ENCODE measurements at places on chromosomes 13 and 19.

GRCh38 chr13:24922387-24922744 is 158.4 kb downstream of the RNF17 start:
- DNase-seq = no peak

DNA sequence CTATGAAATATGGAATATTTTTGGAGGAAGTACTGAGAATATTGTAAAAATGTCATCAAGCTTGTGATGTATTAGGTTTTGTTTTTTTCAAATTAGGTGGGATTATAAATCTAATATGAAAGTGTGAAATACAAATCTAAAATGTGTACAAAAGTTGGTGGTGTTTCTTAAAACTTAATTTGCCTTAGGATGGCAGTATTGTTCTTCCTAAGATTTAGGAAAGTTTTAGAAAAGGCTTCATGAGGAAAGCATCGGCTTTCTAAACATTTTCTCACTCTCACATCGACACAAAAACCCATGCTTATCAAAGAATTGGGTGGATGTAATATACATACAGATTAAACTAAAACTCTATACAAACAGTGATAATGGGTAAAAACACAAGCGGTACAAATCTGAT is 972.0 kb upstream of the PCDH20 start:
- no peak for DNase-seq

DNA sequence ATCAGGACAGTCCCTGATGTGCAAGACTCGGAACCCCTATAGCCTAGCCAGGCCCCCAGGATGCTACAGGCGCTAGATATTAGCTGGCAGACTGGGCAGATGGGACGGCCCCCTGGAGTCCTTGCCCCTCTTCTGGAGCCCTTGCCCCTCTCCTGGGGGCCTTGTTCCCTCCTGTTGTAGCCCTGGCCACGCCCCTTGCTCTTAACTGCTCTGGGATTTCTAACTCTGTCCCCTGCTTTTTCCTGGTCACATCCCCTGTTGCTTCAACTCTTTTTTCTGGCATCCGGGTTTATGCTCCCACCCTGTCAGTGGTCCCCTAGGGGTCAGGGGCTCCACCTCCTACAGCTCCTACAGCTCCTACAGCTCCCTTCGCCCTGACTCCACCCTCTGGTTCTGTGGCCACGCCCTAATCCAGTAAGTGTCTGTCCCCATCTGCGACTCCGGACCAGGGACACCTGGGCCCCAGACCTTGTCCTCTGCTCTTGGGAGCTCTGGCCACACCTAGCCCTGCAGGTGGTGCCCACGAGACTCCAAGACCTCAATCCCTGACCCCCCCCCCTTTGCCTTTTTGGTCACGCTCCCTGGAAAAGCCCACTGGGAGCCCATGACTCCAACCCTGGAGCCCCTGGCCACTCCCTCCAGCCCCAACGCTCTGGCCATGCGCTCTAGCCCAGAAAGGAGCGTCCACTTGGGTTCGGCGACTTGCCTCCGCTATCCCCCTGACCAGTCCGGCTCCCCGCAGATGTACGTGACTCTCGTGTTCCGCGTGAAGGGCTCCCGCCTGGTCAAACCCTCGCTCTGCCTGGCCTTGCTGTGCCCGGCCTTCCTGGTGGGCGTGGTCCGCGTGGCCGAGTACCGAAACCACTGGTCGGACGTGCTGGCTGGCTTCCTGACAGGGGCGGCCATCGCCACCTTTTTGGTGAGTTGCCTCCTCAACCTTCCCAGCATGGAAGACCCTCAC is 6.8 kb downstream of the PLPPR2 start:
- DNase-seq = no peak

DNA sequence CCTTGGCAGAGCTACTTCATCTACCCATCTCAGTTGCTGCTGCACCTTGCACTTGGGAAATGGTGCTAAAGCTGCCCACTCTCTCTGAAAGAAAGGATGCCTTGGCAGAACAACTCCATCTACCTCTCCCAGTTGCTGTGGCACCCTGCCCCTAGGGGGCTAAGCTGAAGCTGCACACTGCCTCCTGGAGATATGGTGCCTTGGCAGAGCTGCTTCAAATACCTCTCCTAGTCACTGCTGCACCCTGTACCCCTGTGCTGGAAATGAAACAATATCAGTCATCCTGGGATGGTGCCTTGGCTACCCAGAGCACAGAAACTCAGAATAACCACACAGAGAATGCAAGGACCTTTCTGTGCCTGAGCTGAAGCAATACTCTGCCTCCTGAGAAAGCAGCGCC is 615.8 kb downstream of the DIAPH3 start:
- no peak for DNase-seq

DNA sequence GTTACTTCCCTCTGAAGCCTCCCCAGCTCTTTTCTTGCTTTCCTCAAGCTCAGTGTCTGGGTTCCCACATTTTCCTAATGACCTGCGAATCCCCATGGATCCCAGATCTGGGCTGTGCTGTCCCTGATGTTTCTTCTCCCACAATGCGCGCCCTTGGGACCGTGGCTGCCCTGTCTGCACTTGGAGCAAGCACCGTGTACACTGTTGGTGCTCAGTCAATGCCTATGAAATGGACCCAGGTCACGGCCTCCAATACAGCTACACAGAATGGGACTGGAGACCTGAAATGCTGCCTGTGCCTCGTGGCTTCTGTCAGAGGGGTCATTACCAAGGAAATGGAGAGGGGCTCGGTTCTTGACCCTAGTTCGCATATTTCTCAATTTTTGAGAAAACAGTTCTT is 160.1 kb upstream of the SOX1 start:
- no peak for DNase-seq

DNA sequence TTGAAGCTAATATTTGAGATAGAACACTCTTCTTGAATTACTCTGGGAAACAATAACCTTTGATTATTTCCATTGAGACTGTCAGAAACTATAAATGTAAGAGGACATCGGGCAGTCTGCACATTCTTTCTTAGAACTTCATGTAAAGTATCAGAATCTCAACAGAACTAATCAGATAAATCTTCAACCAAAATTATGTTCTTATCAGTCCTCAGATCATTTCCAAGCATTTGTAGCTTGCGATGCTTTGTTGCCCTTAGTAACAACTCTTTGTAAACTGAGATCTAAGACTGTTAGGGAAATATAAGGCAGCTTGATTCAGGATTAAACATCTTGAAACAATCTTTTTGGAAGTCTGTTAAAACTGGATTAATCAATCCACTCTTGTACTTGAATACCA is 70.3 kb downstream of the FNDC3A start:
- DNase-seq = no peak

- DNase-seq = no peak
These were observed 461 bp upstream of the TM9SF2 start for GRCh38 chr13:99500839-99501183.

- DNase-seq = no peak
These were observed 1568.3 kb upstream of the PRR20A start for GRCh38 chr13:55572408-55572807.

DNA sequence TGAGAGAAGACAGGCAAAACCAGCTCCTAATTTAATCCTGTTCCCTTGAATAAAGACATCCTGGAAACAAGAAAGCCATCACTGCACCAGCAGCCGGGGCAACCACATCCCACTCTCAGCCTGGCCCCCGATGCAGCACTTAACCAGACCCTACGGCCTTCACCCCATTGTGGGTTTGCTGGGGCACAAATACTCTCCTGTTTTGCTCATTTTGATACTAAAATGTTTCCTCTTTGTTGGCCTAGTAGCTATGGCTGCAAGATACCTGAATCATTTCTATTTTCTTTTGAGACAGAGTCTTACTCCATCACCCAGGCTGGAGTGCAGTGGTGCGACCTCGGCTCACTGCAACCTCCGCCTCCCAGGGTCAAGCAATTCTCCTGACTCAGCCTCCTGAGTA is 28.4 kb downstream of the ANKRD27 start:
- no peak for DNase-seq

DNA sequence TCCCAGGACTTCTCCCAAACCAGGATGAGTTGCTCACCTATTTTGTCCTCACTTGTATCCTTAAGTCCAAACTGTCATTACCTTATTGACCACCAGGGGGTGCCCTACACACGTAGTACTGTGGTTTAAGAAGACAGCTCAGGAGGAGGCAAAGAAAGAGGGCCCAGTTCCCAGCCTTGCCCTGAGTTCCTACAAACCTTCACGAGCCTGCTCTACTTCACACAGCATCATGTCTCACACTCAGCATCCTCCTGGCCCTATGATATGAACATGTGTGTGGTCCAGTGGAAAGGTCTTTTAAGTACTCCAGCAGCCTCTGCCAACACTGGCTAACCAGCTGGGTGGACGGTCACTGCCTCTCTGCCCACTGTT is 8.1 kb upstream of the ZNF784 start:
- DNase-seq = peak; percentile 81

DNA sequence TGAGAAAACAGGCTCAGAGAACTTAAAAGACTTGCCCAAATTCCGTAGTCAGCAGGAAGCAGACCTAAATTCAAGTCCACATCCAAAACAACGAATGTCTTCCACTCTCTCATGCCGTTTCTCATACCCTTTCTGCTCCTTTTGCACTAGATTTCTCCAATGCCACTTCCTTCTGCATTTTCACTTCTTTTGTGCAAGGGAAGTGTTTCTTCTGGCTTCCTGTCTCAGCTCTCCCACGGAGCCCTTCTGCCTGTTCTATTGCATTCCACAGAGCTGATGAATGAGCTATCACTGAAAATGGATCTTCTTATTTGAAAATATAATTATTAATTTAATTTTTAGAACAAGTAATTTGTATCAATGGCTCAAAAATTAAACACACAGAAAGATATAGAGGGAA is 56.1 kb upstream of the STK24 start:
- no peak for DNase-seq

DNA sequence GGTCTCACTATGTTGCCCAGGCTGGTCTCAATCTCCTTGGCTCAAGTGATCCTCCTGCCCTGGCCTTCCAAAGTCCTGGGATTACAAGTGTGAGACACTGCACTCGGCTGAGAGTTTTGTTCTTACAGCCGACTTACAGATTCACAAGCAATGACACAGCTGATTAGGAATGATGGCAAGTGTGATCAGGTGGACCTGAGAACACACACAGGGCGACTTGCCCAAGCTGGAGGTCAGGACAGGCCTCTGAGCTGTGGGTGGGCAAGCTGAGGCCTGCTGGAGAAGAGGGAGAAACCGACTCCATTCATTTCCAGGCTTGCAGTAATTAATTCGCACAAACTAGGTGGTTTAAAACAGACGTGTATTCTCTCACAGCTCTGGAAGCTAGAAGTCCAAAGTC is 8.1 kb upstream of the ATG4D start:
- no peak for DNase-seq

DNA sequence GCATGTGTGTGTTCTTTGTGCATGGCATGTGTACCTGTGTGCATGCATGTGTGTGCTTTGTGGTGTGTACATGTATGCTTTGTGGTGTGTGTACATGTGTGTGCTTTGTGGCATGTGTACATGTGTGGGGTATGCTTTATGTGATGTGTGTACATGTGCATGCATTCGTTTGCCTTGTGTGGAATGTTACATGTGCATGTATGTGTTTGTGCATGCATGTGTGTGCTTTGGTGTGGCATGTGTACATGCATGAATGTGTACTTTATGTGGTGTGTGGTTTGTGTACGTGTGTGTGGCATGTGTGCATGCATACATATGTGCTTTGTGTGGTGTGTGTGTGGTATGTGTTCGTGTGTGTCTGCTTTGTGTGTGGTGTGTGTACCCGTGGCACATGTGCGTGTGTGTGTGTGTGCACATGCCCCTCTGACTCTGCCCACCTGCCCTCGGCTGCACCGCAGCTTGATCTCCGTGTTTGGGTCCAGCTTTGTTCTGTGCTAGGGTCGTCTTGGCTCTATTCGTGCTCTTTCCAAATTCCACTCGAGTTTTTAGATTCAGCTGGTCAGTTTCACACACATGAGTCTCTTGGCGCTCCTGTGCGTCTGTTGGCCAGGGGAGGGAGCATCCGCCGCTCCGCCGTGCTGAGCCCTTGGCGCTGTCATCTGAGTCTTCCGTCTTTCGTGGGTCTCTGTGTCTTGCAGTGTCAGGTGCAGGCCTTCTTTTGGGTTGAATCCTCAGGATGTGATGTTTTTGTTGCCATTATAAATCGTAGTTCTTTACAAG is 46.5 kb upstream of the TFDP1 start:
- DNase-seq = no peak

DNA sequence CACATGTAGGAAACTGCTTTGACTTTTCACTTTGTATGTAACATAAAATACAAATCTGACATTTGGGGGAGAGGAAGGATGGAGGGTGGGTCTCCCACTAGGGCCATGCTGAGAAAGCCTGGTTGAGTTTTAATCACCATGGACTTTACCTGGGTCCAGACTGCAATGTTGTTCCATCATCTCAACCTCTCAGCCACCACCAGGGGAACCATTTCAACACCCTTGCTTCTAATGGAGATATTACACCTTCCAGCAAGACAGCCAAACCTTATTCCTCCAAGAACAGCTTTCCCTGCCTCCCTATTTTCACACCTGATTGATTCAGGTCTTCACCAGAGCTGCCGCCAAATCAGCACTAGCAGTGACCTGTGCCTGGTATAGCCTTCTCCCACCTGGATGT is 56.0 kb downstream of the ZAR1L start:
- no peak for DNase-seq

DNA sequence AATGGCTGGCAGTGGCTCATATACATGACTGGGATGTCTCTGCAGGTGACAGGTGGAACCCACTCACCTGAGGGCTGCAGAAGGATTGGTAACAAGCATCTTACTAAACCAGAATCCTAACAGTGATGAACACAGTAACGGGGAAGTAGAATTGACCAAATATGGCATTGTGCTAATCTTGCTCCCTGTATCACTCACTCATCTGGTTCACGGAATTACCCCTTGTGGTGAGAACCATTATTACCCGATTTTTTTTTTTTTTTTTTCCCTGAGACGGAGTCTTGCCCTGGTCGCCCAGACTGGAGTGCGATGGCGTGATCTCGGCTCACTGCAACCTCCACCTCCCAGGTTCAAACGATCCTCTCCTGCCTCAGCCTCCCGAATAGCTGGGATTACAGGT is 69.5 kb downstream of the PTPRS start:
- DNase-seq = no peak

GRCh38 chr13:29471551-29471950 is 123.9 kb downstream of the SLC7A1 start:
- DNase-seq = no peak

DNA sequence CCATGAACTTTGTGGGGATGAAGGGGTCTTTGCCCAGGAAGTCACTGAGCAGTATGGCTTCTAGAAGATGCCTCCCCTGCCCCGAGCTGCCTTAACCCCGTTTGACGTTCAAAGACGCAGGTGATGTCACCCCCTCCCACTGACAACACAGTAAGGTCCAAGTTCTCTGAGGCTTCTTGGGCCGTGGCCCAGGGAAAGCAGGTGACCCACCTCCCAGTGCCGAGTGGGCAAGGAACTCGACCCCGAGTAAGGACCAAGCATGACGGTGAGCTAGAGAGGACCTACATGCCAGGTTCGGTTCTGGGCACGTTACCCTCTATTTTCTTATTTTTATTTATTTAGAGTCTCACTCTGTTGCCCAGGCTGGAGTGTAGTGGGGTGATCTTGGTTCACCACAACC is 81.3 kb downstream of the SLC6A16 start:
- DNase-seq = no peak
